ENCODE measurements at places on chromosomes 11 and 22.

GRCh38 chr11:20119315-20119714 lies 41.0 kb downstream of the DBX1 start:
- DNase-seq: no peak

DNA sequence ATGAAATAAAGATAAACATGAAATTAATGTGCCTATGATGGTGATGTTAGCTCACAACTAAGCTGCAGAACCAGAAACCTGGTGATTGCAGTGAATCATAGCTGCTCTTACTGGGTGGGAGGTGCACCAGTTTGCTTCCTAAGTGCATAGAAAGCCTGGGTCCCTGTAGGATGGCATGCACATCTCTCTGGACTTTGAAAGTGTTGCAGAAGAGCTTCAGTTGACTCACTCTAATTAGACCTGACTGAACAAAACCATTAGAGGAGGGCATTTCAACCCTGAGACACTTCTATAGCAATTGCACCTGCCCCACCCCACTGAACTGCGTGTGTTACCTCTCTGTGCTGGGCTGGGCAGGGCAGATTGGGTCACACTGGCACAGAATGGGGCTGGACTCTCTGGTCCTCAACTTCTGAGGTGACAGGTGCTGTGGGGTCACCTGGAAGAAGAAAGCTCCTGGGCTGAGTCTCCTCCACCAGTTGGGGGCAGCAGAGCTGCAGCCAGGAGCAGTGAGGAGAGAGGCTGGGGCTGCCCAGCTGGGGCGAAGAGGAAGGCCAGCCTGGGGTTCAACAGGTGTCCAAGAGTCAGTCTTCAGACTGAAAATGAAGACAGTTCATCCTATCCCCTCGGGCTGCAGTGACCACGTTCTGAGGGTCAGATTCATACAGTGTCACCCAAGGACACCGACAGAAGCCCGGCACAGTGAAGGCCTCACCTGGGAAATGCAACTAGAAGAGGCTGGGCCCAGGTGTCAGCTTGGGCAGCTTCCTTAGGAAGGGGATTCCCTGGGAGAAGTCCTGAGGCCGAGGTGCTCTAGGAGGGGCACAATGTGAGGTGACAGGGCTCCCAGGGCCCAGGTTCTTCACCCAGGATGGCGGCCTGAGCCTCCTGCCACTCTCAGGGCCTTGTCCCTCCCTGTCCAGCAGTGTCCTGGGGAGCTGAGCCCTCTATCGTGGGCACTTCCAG lies 58.1 kb downstream of the GGTLC2 start:
- DNase-seq: no peak

- DNase-seq: no peak
Observed at GRCh38 chr11:125525303-125525702, 29.2 kb upstream of the FEZ1 start.

GRCh38 chr11:11866203-11866602 lies 24.4 kb downstream of the USP47 start:
- no peak for DNase-seq

Data from brain pericyte (primary cell).